Skeletal muscle cell (primary cell): ENCODE measurements at places on chromosomes 12 and 14.

GRCh38 chr12:95615749-95616148, 64.5 kb upstream of the USP44 start:
- no peak for DNase-seq

DNA sequence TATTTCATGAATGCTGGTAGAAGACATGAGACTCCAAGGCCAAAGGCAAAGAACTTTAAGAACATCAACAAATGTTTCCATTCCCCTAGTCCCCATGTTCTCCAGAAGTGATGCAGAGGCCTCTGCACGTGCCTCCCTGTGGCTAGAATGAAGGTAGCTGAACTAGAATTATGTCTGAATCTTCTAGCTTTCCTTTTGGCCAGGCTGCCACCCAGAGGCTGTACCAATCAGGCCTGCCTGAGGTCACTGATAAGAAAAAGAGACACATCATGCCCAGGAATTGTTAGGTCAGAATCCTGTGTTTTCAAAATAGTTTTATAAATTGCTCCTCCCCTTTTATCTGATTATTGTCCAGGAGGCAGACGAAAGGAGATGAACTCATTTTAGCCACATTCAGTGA, 188.0 kb upstream of the SLC16A7 start:
- DNase-seq = no peak

GRCh38 chr12:53551889-53552291, 44.6 kb upstream of the NPFF start:
- no peak for DNase-seq

DNA sequence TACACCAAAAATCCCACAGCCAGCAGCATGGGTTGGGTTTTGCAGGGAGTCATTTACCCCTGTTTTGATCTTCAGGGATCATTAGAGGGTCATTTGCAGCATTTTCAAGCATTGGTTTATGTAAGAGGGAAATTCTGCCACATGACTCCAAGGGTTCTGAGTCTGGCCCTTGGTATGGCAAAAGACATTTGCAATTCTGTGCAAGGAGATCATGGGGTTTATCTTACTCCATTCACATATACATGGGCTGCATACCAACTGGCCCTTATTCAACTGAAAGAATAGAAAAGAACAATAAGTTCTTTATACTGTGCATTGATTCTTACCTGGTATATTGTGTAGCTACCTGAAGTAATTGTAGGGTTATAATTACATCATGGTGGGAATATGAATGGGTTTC, 13.7 kb downstream of the SIX4 start:
- no peak for DNase-seq

DNA sequence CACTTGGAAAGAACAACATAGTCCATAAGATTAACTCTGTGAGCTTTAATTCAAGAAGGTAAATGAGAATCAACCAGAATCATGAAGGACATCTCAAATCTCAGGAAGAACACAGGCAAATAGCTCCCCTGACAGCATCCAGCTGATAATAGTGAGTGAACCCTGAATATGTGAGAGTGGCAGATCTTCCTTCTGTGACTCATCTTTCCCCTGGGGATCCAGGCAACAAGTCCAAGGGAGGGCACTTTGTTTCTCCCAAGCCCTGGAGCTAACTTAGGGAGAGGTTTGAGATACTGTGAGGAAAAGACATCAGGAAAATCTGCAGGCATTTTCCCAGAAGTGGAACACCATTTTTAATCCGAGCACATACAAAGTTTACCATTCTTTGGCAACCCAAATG, 763.9 kb upstream of the MGAT4C start:
- DNase-seq = no peak
